Esophagus muscularis mucosa (tissue), 4 donors: ENCODE measurements at places on chromosomes 1 and 21.

- no peak for DNase-seq
Measured at GRCh38 chr1:14535619-14536355, 62.7 kb upstream of the KAZN start.

DNA sequence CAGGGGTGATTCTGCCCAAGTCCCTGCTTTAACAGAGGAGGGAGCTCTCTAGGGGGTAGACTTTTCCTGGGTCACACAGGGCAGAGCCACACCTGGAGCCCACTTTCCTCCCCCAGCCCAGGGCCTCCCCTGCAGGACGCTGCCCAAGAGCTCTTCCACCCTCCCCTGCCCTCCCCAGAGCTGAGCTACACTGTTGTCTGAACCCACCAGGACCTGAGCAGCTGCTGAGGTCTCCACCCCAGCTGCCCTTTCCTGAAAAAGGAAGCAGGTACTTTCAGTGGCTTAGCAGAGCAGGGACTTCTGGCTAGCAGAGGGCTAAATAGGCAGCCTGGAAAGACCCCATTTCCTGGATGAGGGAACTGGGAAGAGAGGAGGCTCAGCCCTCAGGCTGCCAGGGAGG is 169.3 kb upstream of the ETV3 start:
- DNase-seq, result no peak

- DNase-seq, result peak; percentile 85
Measured at GRCh38 chr1:41615316-41615715, 130.8 kb upstream of the EDN2 start.

DNA sequence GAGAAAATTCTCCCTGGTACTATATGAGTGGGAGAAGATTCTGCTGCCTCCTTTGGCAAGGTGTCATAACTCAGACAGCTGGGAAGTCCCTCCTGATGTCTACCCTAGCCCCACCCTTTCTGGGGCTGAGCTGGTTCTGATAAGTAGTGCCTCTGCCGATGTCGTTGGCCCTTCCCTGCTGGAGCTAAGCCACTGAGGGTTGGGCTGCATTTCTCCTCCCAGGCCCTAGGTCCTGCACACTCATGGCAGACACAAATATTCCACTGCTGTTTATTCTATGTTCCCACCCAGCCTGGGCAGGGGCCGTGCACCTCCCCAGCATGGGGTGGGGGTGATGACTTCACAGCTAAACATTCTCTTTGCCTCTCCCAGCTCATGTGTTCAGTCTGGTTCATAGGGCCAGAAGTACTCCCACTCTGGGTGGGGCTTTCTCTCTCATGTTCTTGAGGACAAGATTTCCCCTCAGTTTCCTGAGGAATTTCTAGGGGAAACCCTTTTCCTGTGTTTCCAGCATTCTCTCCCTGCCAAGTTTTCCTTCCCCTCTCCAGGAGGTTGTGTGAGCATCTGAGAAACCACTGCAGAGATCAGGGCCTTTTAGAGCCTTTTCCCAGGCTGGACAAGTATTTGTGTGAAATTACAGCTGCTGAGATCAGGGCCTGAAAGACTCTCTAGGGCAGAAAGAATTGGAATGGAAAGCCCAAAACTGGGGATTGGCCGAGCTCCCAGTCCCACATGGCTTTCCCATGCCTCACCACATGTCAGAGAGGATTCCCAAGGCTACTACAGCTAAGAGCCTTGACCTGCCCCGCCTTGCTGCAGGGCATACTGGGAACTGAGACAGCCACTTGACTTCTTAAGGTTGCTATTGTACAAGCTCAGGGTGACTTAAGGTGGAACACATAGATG is 66.2 kb downstream of the ATP2B4 start:
- peak; percentile 96 for DNase-seq

DNA sequence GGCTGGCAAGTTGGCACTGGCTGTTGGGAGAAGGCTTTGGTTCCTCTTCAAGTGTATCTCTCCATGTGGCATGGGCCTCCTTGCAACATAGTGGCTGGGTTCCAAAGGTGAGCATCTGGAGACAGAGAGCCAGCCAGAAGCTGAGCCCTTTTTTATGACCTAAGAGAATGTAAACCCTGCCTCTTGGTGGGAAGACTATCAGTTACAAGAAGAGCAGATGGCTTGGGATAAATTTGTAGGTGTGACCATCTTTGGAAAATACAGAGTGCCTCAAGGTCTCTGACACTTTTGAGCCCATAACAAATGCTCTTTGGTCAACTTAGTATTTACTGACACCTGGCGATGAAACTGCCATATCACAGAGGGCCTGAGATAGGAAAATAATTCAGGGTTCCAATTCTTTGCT is 31.4 kb upstream of the PRELP start:
- no peak for DNase-seq

DNA sequence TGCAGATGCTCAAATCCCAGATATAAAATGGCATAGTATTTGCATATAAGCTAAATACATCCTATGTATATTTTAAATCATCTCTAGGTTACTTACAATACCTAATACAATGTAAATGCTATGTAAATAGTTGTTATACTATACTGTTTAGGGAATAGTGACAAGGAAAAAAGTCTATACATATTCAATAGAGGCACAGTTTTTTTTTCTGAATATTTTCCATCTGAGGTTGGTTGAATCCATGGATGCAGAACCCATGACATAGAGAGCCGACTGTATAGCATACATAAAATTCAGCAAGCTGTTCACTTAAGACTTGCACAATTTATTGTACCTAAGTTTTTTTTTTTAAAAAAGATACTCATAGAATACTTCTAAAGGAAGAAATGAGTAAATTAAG is 6.5 kb downstream of the TAF13 start:
- no peak for DNase-seq

- no peak for DNase-seq
Measured at GRCh38 chr1:40244138-40244744, 3.5 kb upstream of the TMCO2 start.

DNA sequence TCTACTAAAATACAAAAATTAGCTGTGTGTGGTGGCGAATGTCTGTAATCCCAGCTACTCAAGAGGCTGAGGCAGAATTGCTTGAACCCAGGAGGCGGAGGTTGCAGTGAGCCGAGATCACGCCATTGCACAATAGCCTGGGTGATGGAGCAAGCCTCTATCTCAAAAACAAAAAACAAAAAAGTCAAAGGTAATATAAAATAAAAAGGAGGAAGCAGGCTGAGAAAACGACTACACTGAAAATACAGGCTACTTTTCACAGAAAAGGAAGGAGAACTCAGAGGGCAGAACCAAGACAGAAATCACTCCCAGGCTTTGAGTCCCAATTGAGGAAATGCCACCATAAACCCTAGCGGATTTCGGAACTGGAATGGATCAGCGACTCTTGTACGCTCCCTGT is 5.9 kb upstream of the A3GALT2 start:
- no peak for DNase-seq

- no peak for DNase-seq
Measured at GRCh38 chr1:231616667-231617066, 9.9 kb upstream of the DISC1 start.

- DNase-seq, result no peak
Measured at GRCh38 chr1:186188004-186188539, 187.0 kb downstream of the TPR start.

- no peak for DNase-seq
Measured at GRCh38 chr1:191831572-191831971, 326.7 kb upstream of the RGS18 start.

GRCh38 chr1:116242741-116243140 is 130.3 kb upstream of the ATP1A1 start:
- no peak for DNase-seq

DNA sequence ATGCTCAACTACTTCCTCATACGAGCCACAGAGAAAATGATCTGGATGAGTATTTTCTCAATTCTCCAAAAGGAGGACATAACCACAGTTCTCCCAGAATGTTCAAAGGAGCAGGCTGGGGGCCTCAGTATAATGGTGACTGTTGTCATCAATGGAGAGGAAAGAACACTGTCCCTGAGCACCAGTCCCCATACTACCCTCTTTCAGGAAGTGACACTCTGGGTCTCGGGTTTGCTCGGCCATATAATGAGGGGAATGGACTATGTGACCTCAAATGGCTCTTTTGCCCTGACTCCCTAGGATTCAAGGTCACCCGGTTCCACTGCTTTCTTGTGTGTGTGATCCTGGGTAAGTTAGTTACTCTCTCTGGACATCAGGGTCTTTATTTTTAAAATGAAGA is 22.8 kb downstream of the SLC9A1 start:
- no peak for DNase-seq

- DNase-seq, result no peak
Measured at GRCh38 chr1:109793486-109794318, 30.0 kb upstream of the EPS8L3 start.

DNA sequence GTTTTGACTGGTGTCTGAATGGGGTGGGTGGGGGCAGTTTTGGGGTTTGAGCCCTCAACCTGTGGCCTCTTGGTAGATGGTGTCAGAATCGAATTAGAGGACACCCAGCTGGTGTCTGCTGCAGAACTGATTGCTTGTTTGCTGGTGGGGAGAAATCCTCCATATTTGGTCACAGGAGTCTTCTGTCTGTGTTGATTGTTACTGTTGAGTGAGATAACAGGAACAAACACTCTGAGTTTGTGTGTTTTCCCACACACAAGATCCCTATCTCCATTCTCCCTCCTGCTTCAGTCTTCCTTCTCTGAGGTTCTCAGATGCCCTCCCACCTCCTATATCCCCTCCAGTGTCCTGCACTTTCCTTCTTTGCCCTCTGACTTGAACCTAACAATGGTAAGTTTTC is 19.1 kb upstream of the CGN start:
- DNase-seq, result no peak

- no peak for DNase-seq
Measured at GRCh38 chr1:7331926-7332535, 439.1 kb upstream of the VAMP3 start.

- DNase-seq, result no peak
Measured at GRCh38 chr1:4079815-4080214, 179.7 kb upstream of the C1orf174 start.

DNA sequence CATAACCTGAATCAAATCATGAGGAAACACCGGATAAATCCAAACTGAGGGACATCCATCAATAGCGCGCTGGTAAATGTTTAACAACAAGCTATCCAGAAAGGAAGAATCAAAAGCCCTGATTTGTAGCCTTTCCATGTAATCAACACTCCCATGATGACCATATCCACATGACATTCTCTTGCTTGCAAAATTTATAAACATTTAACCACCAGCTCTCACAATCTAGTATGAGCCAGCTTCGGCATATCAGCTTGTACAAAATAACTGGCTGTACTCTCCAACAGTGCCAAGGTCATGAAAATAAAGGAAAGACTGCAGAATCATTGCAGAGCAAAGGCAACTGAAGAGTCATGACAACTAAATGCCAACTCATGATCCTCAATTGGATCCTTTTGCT is 15.7 kb downstream of the HSD11B1 start:
- DNase-seq, result no peak

- peak; percentile 92 for DNase-seq
Measured at GRCh38 chr1:227886993-227887696, 60.6 kb downstream of the WNT9A start.

DNA sequence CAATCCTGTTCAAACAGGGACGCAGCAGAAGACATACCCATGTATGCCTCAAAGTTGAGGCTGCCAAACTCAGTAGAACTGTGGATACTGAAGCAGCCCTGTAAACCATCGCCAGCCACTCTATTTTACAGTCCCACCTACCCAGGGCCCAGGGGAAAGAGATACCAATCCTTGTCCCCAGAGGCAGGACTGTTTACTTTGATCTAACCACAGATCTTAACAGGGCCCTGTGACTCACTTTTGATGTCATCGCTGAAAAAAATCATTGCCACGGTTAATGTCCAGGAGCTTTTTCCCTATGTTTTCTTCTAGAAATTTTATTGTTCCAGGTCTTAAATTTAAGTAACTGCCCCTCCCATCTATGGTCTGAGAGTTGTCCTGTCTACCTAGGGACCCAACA is 538.4 kb upstream of the NCAM2 start:
- no peak for DNase-seq

- no peak for DNase-seq
Measured at GRCh38 chr1:234515821-234516241, 36.9 kb upstream of the TARBP1 start.

- DNase-seq, result no peak
Measured at GRCh38 chr21:44930543-44930981, 9.3 kb upstream of the SLX9 start.

DNA sequence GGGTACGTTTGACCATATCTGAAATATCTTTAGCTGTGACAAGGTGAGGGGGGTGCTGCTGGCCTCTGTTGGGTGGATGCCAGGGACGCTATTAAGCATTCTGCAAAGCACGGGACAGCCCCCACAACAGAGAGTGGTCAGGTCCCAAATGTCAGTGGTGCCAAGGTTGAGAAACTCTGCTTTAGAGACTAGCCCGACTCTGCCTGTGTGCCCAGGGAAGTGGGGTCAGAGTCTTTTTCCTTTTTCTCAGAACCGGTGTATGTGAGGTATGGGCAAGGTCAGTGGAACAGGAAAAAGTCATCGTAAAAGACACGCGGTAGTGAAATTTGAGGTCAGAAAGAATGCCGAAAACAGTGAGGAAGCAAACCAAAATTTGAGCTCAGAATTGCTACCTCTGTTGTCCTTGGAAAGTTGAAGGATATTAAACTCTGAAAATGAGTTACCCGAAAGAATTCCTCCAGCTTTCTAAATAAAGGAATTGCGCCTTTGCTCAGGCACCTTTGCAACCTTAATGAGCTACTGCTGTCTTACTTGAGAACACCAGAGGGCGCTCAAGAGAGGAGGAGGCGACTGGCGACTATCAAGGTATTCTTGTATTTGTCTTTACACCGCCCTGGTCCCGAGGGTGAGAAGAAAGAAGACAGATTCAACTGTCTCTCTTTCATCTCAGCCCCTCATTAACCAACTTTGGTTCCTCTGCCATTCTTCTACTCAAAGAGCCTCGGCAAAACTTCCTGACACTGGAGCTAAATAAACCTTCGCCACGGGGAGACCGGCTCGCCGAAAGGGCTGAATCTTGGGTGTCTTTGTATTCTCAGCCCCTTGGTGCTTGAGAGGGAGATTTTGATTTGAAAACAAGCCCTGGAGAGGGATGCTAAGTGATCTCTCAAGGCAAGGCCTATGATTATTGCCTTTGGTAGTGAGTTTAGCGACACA is 85.4 kb upstream of the OLIG2 start:
- DNase-seq, result no peak
